ENCODE measurements at places on chromosomes 4 and X.

DNA sequence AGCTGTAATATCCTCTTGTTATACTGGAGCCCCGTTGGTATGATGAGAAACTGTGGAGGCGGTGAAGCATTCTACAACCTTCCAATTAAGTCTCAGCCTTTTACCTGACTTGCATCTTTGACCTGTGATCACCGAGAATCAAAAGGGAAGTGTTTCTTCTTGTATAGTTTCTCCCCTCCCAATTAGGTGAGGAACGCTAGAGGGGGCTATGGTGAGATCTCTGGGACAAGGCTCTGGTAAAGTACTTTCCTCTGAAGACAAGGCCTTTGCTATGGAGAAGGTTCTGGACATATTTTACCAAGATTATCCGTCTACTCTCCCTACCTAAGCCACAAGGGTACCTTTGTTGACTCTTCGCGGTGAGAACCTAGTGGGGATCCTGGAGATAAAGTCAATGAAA lies 111.3 kb downstream of the CBLL2 start:
- DNase-seq = no peak

- DNase-seq = no peak
Observed at GRCh38 chrX:46597771-46598170, 24.2 kb downstream of the CHST7 start.

DNA sequence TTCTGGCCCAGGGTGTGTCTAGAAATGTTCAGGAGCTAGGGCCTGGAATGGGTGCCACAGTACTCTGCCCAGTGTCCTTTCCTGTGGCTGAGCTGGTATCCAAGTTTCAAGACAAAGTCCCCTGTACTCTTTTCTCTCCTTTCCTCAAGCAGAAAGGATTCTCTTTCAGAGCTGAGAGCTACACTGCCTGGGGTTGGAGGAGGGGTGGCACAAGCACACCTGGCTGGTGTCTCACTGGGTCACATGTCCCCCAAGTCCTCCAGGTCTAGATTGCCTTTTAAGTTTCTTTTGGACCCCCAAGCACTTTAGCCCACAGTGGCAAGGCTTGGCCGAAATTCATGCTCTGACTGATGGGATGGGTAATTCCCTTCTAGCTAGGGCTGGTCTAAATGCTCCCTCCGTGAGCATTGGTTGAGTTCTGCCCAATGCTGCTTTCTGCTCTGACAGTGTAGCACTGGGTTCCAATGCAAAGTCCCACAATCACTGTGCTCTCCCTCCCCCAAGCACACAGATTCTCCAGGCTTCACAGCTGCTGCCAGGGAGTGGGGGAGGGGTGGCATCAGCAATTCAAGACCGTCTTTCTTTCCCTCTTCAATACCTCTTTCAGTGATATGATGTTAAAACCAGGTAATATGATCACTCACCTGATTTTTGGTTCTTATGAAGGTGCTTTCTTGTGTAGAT lies 47.8 kb downstream of the BEX3 start:
- no peak for DNase-seq

DNA sequence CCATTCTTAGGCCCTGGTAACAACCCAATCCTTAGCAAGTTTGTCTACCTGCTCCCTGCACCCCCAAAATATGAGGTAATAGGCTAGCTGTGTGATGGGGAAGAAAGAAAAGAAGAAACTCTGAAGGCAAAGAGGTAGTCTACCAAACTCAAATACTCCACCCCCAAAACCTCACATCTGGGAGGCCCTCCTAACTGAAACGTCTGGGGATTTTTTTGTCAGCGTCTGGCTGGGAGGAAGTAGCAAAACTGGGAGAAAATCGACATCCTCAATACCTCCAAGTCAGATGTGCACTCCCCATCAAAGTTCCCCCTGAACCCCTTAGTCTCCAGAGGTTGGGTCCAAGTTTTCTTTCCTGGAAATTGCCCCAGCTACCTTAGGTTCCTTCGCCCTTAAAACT lies 1.0 kb downstream of the LAMP2 start:
- no peak for DNase-seq

- DNase-seq = no peak
Observed at GRCh38 chr4:114494246-114494803, 104.3 kb upstream of the UGT8 start.

DNA sequence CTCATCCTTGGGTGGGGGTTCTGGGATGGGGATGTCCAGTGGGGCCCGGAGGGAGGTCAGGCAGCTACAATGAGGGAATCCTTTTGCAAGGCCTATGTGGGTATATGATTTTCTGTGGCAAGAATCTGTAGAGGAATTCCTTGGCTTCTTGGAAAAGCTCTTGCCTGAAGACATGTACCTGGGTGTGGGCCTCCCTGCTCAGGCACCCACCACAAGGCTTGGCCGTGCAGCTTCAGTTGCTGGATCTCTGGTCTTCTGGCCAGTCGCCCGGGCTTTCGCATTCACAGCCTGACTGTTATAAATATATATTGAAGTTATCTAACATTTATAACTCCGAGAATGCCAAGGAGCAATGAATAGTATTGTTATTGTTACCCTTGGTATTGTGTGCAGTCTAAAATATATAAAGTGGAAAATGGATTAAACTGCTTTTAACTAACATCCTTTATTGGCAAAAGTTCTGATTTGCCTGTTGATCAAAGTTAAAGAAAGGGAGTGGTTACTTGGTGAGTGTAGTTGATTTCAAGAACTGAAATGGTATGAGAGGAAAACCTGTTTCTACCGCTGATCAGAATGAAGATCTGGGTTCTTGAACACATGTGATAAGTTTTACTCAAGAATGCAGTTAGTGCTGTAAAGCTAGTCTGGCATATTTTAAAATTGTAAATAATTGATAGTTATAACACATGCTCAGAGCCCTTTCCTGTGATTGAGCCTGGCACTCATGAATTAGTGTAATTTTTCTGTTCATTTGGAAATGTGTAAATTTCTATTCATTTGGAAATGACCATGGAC lies 36.0 kb downstream of the PTTG2 start:
- DNase-seq = no peak

- no peak for DNase-seq
Observed at GRCh38 chr4:153731239-153731638, 28.6 kb downstream of the RNF175 start.

DNA sequence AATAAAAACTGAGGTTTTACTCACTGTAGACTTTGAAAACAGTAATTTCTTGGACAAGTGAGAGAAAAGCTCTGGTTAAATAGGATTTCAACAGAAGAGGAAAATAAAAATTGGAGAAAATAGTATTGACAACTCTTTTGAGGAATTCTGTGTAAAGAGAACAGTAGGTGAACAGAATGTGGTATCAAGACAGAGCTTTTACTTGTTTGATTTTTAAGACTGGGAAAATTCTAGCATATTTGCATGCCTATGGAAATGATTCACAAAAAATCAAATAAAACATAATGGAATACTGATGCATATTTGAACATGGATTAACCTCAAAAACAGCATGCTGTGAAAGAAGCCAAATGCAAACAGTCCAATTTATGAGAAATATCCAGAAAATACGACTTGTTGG lies 504.6 kb downstream of the KCTD8 start:
- no peak for DNase-seq

DNA sequence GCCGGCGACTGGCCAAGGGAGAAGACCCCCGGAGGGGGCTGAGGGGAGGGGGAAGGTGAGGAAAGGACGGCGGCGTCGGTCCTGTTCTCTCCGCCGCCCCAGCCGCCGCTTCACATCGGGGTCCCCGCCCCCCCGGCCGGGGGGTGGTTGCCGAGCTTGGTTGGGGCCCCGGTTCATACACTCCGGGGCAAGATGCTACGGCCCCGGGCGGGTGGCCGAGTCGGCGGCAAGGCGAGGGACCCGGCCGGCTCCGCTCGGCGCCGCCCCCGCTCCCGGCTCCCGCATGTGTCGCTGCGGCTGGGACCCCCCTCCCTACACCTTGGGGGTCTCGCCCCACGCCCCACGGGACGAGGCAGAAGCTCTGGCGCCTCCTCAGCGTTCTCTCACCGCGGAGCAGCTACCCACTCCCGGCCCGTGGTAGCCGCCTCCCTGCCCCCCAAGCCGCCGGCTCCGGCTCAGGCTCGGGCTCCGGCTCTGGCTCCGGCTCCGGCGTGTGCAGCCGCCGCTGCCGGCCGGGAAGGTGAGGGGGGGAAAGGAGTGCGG lies 461 bp downstream of the FBXW7 start:
- peak; percentile 17 for DNase-seq

- DNase-seq = no peak
Observed at GRCh38 chrX:70336767-70337166, 46.9 kb downstream of the KIF4A start.

All from HEK293T (cell line).